ENCODE measurements at places on chromosomes 11 and 22. TPM values are rescaled to one million over a fixed set of nuclear protein-coding genes. Genes with fewer than 3 reads are reported as not detected.

The ZBTB16 gene
- 48.8 TPM for total RNA-seq

The PRCP gene
- 29.6 TPM for total RNA-seq

The FGF19 gene
- total RNA-seq = not detected

The SHANK2 gene
- 38.7 TPM for total RNA-seq

The LARGE2 gene
- total RNA-seq = 1.9 TPM

The SYCE3 gene
- total RNA-seq = not detected

The IFITM5 gene
- not detected for total RNA-seq

Measured in mucosa of descending colon (tissue), 3 donors.